ENCODE measurements at places on chromosomes 5 and 9.

DNA sequence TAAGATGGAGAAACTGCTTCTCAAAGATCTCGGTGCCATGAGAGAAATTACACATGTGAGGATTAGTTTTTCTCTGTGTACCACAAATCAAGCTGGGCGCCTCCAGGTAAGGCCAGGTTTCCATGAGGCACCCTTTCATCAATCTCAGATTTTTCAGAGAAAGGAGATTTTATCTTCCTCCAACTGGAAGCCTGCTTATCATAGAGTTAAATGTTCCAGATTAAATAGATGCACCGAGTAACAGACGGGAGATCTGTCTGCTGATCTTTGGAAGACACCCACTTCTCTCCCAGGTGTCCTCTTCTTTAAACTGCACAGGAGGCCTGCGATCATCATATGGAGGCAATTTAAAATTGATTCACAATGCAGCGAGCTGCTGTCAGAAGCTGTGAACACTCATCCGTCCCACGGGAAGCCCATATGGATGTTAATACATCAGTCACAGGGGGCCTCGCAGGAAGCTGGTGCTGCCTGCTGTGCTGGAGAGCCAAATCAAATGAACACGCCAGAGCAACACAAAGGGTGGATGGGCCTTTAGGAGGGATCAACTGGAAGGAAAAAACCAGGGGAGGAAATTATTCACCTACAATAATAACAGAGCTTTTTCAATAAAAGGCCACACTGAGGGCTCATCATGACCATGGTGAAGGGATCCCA is 93.3 kb downstream of the TLE1 start:
- DNase-seq: no peak

DNA sequence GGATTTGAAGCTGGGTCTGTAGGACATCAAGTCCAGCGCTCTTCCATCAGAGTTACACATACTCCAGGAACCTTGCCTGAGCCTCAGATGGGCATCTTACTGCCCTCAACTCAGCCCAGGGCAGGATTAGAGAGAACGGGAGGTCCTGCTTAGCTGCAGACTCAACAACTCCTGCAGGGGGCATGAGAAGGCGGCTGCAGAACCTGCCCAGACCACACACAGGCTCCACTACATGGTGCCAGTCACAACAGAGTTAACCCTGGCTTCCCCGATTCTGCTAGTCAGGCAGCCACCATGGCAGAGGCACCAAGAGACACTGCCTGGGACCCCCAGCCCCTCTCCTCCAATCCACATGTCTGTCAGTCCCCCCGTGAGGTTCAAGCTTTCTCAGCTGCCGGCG is 23.9 kb upstream of the CPLX2 start:
- DNase-seq: no peak

DNA sequence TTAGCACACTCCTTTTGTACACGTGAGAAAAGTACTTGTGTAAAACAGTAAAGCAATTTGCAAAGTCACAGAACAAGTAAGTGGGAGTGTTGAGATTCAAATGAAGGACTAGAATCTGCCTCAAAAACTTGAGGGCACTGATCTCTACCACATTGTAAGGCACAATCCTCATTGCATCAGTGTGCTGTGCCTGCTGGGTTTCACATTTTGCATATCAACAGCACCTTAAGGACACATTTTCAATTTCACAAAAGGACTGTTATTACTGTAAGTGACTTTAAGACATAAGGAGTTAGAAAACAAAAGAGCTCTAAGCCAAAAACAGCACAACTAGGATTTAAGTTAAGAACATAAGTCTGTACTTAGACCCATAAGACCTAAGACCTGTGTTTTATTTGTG is 44.7 kb upstream of the HK3 start:
- no peak for DNase-seq

DNA sequence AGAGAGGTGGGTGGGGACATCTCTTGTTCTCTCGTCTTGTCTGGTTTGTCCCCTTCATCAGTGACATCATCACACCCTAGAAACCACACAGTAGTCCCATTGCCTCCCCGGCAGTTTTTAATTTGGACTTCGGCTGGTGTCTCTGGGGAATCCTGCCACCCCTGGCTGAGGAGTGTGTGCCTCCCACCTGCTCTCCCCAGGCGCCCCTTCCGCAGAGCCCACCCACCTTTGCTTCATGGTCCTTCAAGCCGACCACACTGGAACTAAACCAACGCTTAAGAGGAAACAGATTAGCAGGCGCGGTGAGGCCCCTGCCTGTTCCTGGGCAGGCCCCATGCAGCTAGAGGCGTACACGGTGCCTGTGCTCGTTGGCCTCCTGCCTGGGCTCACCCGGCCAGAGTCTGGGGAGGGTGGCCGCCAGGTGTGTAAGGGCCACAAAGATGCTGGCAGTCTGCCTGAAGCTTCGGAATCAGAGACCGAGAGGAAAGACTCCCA is 107.6 kb upstream of the SPRY4 start:
- DNase-seq: peak; percentile 32

DNA sequence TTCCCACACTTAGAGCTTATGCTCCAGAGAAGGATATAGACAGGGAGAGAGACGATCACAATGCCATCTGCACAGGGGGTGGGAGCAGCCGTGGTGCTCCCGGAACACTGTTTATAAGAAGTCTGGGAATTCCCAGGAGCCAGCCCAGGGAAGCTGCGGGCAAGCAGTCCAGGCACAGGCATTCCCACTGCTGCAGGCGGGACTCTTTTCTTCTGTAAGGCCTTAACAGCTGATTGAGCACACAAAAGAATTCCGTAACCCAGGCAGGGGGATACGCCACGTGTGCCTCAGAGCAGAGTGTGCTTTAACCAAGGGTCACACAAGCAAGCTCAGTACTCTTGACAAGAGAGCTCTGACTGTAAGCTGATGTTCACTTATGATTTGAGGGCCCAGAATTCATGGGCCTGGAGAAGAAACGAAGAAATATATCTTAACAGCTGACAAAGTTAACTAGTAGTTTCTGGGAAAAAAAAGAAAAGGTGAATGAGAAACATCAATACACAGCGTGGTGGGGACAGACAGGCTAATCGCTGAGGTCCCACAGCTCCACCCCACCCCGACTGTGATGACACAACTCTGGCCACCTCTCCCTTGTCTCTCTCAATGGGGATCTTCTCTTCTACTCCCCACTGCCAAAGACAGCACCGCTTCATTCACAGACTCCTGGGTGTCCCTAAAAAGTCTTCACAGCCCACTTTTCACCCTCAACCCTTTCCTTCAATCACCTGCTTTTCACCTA is 85.9 kb upstream of the SIMC1 start:
- no peak for DNase-seq

DNA sequence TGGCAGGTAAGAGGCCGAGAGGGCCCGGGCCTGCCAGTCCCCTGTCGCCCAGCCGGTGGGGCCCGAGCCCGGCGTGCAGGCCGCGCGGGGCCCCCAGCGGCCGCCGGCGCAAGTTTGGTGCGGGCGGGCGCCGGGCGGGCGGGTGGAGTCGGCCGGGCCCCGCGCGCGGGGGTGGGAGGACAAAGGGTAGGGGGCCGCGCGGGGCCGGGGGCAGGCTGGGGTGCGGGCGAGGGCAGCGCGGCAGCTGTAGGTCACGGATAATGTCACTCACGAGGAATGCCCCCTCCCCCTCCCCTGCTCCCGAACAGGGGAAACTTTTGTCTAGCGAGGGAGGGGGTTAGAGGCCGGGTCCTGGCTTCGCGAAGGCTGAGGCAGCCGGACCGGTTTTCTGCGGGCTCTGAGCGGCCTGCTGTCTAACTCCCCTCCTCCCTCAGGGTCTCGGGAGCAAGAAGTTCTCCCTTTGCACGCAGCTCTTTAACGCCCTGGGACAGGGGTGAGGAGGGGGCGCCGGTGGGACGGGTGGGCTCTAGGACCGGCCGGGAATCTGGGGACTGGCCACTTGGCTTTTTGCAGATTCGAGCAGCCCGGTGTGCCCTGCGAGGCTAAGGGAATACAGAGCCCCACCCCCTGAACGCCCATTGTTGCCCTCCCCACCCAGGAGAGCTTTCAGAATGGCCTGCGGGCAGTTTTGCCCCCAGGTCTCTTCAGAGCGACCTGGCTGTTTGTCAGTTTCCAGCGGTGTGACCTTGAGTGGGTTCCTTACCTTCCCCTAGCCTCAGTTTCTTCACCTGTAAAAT is 21.3 kb upstream of the NDST1 start:
- peak; percentile 60 for DNase-seq

DNA sequence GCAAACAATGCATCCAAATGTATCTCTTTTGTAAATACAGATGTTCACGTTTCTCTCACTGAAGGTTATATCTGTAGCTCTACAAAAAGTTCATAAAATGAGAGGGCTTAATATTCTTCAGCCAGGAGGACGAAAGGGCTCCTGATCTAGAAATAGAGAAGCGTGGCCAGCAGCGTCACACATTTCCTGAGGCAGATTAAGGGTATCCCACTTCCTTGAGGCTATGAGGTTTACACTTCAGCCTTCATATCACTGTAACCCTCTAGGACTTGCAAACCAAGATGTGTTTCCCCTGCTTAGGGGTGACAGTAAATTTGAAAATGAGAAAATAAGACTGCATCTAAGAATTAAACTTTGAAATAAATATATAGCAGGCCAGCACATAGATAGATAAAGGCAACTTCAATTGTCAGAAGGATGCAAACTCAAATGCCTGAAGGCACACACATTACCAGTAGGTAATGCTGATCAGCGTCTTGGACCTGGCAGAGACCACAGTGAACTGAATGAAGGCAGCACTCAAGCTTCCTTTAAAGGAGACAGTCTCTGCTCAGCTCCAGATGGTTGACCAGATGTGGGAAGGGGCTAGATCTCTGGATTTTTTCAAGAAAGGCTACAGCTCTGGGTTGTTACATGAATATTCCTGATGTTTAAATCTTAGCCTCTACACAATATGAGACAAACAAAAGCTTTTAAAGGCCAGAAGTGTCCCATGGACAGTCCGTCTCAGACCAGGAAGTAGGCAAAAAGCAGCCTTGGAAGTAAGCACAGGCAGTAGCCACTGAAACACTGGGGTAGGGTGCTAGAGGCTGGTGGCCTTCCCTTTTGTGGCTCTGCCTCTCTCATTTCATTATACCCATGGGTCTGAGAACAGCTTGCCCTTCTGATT is 197.7 kb downstream of the MCTP1 start:
- no peak for DNase-seq

DNA sequence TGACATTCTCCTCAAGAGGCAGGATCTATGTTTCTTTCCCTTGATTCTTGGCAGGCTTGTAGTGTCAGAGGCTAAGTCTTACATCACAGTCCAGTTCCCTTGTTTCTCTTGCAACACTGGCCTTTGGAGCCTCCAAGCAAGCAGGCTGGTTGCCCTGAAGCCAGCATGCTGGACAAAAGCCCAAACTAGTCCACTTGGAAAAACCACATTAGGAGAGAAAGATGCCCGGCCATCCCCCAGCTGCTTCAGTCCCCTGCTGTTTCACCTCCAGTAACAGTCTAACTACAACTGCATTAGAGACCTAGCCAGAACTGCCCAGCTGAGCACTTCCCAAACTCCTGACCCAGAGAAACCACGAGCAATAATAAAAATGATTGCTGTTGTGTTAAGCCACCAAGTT is 87.6 kb downstream of the ADAMTS6 start:
- no peak for DNase-seq

DNA sequence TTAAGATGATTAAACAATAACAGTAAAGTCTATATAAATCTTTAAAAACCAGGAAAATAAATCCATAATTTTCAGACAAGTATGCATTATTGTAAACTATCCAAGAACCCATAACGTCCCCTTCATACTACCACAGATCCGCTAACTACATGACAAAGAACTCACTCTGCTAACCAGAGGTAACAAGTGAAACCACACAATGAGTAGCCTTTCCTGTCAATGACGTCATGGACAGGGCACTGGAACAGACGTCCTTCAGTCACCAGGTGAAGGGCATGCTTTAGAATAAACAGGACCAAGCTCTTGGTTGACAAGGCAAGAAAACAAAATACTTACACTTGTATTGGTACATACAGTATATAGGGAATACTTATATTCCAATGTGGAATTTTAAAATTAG is 45.2 kb downstream of the RNF130 start:
- DNase-seq: no peak

DNA sequence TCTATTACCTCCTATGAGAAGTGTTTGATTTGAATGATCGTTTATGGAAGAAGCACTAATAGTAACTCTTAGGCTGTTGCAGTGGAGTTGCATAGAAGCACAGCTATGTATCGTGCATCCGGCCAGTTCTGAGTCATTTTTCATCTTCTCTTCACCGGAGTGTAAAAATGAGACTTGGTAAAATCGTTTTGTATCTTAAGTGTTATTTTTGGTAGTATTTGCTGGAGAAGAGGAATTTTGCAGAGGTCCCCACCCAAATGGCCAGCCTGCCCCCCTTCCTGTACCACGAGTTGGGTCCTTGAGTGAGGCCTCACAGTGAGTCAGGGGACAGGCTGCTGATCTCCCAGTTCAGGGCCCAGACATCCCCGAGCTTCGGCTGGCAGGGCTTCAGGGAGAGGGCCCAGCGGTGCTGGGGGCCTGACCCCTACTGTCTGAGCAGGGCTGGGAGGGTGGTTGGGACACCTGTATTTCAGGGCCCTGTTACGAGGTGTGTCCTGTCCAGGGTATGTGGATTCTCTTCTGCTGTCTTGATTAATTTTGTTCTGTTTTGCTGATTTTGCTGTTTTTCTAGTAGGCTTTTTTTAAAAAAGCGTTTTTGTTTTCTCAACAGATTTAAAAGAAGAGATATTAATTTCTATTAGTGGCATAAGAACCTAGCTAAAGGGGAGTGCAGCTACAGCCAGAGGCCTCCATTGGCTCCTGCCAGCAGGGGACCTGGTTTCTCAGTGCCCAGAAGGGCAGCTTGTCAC is 210.8 kb downstream of the TRIO start:
- no peak for DNase-seq

DNA sequence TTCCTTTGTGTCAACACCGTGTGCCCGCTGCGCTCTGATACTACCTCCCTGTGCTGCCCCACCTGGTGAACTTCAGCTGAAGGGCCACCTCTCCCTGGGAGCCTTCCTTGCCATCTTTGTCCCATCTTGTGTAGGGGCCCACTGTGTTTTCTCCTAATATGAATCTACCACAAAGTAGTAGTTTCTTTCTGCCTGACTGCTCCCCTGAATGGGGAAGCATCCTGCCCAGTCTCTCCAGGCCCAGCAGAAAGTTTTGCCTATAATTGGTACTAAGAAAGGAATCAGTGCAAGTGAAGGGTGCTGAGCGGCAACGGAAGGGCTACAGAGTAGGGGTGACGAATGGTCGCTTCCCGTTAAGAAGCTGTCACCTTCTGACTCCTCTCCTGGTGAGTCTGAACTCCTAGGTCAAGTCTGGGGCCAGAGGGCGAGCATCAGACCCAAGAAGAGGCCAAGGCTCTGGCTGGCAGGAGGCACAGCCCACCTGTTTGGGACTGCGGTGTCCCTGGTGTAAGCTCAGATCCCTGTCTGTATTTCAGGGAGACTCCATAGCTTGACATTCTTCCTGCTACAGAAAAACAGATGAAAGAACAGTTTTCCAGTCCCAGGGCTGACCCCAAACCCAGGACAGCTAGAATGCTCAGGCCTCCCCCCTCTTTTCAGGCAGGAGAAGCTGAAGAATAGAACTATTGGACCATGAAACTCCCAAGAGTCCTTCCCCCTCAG is 24.1 kb downstream of the WWC1 start:
- DNase-seq: no peak

GRCh38 chr5:59038798-59039295 is 456.0 kb downstream of the RAB3C start:
- DNase-seq: no peak

- DNase-seq: no peak
Measured at GRCh38 chr5:17204133-17204489, 13.3 kb upstream of the BASP1 start.

GRCh38 chr5:37667846-37668245 is 172.0 kb downstream of the GDNF start:
- DNase-seq: no peak

- no peak for DNase-seq
Measured at GRCh38 chr5:180646963-180647305, 2.5 kb downstream of the FLT4 start.
